ENCODE measurements at places on chromosomes 2 and 18.

DNA sequence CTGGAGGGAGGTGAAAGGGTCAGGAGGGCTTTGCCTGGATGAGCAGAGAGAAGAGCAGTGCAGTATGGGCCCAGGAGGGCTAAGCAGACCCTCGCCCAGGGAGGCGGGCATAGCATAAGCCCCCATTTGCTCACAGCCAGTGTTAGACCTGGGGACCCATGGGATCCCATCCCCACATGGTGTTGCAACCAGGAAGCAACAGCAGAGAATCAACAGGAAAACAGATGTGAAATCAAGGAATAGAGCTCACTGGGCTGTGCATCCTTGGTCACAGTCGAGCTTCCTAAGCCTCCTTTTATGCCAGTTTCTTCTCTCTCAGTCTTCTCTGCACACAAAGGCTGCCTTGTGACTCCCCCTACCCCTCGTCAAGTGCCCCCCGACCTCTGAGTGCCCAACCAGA, 19.9 kb downstream of the ASB18 start:
- no peak for DNase-seq

GRCh38 chr18:2219706-2220105, 351.6 kb downstream of the METTL4 start:
- DNase-seq = no peak

GRCh38 chr2:8661235-8661634, 20.6 kb upstream of the ID2 start:
- no peak for DNase-seq

DNA sequence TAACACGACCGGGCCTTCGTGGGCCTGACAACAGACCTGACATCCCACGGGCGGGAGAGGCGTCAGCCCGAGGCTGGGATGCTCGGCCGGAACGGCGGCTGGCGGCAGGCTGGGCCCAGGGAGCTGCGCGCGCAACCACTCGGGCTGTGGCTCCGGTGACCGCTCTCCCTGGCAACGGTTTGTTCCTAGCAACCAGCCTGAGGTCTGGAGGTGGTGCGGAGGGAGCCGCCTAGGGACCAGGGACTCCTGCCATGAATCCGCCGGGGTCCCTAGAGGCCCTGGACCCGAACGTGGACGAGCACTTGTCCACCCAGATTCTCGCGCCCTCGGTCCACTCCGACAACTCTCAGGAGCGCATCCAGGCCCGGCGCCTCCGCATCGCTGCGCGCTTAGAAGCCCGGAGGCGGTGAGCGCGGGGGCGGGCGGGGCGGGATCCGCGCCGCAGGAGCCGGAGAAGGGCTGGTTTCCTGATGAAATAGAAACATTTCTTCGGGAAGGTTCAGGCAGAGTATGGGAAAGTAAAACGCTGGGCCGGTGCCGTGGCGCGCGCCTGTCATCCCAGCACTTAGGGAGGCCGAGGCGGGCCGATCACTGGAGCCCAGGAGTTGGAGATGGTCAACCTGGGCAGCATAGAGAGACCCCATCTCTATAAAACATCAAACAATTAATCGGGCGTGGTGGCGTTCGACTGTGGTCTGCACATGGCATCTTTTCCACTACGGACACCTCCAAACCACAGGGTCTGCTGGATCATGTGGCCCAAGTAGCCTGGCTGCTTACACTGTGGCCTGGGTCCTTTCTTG, at the start of gene DRC1:
DRC1 (plus strand) TSS at position 182 of the 803 bp plus-strand sequence; CDS start at position 252, 70 bp downstream.
- peak; percentile 51 for DNase-seq

DNA sequence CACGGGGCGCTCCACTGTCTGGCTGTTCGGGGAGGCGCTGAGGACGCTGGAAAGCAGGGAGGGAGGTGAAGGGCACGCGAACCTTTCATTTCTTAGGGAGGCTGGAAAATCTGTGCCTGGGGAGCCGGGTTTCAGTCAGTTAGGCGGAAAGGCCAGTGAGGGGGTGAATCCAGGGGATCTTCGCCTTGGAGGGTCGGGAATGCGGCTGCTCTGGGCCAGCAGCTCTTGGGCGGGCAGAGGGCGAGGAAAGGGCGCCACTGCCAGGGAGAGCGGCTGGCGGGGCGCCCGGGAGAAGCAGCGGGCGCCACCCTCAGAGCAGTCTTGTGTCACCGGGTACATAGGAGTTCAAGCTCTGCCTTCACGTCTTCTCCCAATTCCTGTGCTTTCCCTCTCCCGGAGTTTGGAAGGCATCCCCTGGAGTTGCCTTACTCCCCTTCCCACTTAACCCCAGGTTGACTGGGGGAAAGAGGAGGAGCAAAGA, 1.4 kb downstream of the CCDC85A start:
- no peak for DNase-seq

GRCh38 chr2:219045937-219046550, 4.7 kb upstream of the CFAP65 start:
- peak; percentile 39 for DNase-seq

DNA sequence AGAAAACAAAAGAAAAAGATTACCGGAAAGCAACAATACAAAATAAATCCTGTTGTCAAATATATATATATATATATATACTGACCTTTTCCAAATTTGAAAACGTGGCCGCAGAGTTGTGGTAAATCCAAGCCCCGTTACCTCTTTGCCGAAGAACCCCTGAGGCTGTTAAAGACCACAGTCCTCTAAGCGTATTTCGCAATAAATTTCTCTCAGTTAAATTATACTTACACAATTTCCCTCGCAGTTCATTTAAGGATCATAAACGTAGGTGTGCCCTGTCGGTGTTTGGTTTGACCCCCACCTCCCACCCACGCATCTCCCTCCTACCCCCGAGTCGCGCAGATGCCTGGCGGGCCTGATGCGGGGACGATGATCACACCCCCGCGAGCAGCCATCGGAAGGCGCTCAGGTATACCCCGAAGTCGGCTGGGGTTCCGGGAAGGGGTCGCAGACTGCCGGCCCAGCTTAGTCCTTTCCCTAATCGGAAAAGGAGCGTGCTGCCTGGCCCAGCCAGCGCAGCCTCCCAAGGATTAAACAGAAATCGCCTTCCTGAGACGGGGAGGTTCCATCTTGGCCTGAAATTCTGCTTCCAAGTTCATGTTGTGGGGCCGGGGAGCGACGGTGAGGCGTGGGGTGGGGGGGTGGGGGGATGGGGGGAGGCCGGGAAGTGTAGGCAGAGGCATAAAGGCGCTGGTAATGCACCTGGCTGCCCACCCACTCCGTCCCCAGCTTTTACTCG, 2.9 kb upstream of the MEIS1 start:
- DNase-seq = no peak

DNA sequence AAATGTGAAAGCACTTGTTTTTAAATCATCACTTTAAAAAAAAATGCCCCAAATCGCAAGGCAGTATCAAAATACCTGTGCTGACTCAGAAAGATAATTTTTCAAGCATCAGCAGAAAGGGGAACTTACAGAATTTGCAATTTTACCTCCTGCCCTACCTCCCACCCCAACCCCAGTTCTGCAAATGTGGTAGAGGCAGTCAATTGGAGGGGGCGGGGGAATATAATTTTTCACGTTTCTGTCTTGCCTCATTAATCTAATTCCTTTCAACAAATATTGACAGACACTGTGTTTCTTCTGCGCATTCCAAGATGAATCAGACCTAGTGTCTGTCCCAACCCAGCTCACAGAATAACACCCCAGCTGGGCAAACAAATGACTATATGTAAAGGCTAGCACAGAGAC, 76.8 kb downstream of the ALPK2 start:
- no peak for DNase-seq

DNA sequence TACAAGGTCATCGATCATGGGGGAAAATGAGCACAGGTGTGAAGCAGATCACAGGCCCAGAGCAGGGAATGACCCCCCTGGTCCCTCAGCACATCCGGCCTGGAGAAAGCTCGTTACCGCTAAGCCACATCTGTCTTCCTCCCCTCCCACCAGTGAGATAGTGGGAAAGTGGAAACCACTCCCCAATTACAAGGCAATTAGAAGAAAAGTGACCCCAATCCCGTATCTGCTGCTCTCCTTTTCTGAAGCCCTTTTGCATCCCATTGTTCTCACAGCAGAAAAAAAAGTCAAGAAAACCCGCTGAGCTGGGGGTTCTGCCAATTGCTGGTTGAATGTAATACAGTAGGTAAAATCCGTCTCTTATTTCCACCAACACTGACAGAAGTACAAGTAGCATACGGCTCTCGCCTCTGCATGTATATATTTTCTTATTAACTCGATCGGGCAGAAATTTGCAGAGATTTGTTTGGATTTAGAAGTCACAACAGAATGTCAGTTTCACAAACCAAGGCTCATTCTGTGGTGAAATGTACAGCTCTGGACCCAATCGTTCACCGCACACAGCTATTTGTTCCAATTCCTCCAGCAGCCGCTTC, 287.0 kb downstream of the TCF4 start:
- DNase-seq = no peak

- no peak for DNase-seq
Measured at GRCh38 chr18:54257015-54257414, 12.3 kb upstream of the POLI start.

GRCh38 chr18:50527636-50528307, 32.1 kb upstream of the MAPK4 start:
- no peak for DNase-seq

Measured in activated CD4-positive, alpha-beta memory T cell treated with anti-CD3 and anti-CD28 coated beads, Interleukin-2, amount 10 ng/mL, durations not matched to agents 7 days and 5 days (primary cell).